ENCODE measurements at places on chromosomes 7 and 10.

DNA sequence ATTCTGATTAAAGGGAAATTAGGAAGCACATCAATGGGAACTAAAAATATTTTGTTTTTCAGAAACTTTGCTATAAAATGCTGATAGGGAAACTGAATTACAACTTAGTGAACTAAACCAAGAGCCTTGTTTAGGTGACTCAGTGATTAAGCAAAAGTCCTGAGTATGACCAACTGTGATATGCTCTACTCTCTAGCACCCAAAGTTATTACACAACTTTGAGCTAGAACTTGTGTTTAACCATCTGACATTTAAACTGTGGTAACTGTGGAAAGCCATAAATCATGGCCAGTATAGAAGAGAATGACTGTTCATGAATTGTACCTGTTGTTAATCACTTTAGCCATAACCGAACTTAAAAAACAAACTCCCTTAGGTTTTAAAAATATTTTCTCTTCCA is 127.4 kb downstream of the ZNF365 start:
- no peak for DNase-seq

GRCh38 chr7:101216001-101216859 is 1.2 kb downstream of the PLOD3 start:
- DNase-seq, result peak; percentile 31

- DNase-seq, result no peak
Observed at GRCh38 chr7:48289656-48290055, 118.4 kb downstream of the ABCA13 start.

- DNase-seq, result no peak
Observed at GRCh38 chr10:93742633-93743349, 14.9 kb upstream of the LGI1 start.

DNA sequence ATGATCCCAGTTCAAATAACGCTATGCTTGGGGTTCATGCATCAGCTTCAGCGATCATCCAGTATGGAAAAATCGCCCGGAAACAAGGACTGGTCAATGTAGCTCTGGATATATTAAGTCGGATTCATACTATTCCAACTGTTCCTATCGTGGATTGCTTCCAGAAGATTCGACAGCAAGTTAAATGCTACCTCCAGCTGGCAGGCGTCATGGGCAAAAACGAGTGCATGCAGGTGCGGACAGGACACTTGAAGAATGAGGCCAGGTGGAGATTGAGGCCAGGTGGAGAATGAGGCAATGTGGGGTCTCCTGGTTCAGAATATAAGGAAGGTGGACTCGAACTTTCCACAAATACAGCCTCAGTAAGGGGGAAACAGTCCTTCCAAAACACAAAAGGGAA is 105.8 kb downstream of the TRRAP start:
- DNase-seq, result no peak

DNA sequence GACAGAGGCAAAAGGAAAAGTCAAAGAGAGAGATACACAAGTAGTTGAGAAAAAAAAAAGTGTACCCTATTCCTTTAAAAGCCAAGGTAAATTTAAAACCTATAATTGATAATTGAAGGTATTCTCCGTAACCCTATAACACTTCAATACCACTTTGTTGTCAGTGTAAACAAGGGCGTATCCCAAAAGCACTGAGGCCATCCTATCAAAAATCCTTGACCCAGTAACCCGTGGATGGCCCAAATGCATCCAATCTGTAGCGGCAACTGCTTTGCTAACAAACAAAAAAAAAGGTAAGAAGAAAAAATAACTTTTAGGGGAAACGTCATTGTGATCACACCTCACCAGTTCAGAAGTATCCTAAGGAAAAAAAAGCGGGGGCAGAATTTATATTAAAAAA is 5.1 kb upstream of the NAPEPLD start:
- DNase-seq, result no peak

DNA sequence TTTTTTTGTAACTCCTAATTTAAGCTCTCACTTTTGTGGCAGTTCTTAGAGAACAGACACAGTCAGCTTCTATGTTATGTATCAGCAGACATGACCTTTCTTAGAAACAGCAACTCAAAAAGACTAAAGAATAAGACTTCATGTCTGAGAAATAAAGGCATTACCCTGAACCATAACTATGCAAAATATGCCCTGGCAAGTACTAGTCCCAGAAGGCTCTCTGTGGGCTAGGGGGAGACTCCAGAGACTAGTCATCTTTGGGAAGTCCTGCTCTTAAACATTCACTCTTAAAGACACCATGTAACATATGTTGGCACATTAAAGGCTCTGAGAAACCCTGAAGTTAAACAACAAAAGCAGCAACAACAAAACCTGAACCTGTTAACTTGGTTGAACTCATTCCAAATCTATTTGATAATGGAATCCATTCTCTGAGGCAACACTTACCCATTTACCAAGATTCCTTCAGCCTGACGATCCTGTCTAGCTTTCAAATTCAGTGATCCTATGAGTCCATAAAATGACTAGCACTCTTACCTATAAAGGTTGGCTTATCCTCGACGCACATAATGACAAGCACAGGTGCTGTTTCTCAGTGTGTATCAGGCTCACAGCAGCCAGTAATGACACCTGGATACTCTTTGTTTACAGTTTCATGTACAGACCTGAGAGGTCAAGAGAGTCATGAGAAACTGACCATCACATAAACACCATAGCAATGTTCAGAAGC is 62.3 kb downstream of the OSBPL3 start:
- no peak for DNase-seq
